ENCODE measurements at places on chromosomes 3 and 15.

DNA sequence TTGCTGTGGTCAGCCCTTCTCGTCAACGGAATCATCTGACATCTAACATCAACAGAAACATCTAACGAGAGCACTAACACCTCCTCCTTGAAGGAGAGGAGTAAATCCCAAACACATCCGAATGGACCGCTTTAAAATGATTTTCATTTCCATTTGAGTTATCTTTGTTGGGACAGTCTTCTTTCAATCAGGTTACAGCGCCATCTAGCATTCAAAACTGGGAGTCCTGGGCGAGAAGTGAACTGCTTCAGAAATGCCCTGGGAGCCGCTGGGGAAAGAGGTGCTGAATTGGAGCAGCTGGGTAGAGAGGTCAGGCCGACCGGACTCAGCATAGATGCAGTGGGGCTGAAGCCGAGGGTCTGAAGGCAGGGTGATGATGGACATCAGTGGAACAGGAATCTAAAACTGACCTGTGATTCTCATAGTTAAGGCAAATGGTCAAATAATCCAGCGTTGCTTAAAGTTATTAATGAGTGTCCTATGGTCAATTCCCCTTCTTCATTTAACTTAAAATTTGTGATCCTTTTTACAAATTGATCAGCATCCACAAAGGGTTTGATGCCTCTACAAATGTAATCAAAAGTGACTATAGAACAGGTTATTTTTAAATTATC is 170.0 kb upstream of the NDN start:
- DNase-seq: no peak

DNA sequence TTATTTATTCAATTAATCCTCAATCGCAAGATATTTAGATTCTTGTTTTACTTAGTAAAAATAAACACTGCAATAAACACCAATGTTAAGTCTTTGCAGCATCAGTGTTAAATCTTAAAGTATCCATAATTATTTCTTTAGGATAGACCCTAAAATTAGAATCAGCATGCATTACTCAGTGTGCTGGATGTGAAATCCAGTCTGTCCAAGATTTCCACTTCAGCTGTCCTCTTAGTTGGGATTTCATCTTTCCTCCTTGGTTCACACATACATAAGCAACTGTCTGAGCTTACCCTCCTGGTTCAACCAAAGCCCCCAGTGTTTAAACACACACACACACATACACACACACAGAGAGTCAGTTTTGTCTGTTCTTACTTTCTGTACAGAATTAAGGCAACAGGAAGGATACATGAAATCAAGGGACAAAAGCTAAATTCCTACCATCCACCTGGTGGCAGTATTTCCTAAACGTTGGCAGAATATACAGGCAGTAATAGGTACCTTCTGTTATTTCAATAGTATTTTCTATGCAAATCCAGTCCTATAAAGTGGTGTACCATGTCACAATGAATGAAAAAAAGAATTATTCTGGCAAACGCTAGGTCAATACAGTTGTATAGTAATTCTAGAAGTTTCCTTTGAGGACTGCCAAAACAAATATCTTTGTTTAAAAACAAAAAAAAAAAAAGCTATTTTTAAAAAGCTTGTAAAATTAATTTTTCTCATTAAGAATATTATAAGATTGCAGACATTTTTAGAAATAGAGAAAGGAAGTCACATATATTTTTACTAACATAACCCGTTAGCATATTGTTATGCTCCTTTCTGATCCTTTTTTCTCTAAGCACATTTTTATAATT is 27.3 kb upstream of the DMXL2 start:
- DNase-seq: peak; percentile 66

GRCh38 chr3:130414457-130414856 is 69.0 kb downstream of the COL6A5 start:
- DNase-seq: no peak

GRCh38 chr3:182214416-182214815 is 502.7 kb downstream of the SOX2 start:
- DNase-seq: no peak

DNA sequence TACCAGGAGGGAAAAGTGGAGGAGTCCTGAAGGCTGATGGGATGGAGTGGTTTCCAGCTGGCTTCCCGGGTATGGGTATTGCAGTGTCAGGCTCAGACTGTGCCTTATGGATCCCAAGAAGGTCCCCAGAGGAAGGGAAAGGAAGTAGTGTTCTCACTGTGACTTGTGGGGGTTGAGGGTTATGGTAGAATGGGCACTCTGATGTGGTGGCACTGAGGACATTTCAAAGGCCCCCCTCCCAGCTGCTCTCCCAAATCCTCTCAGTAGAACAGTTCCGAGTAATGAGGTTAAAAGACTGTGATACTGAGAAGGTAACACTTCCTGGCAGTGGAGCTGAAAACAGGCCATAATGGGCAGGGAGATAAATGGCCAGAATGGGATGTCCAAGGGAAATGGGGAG is 23.1 kb upstream of the TIMP4 start:
- no peak for DNase-seq

DNA sequence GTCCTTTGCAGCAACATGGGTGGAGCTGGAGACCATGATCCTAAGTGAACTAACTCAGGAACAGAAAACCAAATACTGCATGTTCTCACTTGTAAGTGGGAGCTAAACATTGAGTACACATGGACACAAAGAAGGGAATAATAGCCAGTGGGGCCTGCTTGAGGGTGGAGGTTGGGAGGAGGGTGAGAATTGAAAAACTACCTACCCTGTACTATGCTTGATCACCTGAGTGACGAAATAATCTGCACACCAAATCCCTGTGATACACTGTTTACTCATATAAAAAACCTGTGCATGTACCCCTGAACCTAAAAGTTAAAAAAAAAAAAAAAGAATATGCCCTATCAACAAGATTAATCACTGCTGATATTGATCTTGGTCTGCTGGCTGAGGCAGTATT is 58.7 kb upstream of the ADAMTSL3 start:
- DNase-seq: no peak

DNA sequence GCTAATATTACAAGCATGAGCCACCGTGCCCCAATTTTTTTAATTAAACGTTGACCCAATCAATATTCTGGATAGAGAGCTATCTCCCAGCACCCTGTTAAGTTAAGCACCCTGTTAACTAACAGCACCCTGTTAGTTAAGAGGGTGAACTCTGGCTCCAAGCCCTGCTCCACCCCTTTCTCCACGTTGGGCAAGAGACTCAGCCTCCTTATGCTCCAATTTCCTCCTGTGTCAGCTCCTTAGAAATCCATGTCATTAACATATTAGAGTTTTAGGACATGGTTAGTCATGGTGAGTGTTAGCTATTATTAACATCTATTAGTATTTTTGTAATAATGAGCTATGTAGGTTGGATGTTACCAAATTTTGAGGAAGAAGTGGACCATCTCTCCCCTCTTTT is 217.2 kb upstream of the UBE2E1 start:
- no peak for DNase-seq

DNA sequence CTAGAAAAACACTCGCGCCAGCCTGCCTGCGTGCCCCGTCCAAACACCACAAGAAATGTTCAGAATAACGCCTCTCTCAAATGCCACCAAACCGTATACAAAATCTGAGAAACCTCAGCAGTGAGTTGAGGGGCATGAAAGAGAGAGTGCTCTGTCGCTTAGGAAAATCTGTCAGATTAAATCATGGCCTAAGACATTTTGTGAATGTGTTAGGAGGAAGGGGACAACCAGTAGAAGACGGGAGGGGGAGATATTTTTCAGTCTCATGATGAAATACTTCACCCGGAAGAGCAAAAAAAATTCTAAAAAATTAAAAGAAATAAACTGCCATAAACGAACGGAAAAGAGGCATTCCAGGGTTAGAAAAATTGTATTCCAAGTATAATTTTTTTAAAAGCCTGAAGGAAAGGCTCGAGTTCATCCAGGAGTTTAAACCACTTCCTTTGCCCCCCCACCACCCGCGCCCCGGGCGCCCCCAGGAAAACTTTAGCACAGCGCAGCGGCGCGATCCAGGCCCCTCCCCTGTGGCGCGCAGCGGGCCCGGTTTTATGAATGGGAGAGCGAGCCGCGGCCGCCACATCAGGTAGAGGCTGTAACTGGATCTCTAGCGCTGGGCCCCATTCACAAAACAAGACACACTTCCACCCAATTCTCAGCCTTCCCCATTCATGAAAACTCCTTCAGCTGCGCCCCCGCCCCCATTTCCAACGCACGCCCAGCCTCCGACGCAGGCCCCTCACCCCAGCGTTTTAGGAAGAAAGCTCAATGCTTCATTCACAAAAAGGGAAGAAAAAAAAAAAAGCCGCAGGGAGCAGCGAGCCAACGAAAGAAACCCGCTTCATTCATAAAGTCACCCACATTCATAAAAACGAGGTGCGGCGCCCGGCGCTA is 1.4 kb downstream of the ETV5 start:
- DNase-seq: peak; percentile 58

All from CD4-positive, alpha-beta T cell treated with Interleukin-6 for 4 hours (primary cell).